HFFc6 (cell line): ENCODE measurements at places on chromosomes 12 and 14.

DNA sequence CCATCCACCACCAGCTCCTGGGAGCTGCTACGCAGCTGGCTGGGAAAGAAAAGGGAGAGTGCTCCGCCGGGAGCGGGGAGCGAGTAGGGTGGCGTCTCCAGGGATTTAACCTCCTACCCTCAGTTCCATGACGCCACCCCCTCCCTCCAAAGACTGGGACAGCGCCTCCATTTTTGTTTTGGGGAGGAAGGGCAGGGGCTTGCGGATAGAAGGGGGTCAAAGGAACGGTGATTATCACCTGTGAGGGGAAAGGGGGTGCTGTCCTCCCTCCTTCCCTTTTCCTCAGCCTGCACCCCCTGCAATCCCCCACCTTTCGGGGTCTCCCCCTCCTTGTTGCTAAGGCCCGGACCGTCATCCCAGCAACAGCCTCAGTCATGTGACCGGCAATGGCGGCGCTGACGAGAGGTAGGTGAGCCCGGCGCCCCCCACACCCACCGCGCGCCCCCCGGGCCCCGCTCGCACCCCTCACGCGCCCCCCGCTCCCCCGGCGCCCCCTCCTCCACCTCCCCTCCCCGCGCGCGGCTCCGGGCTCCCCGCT, at the start of gene DTX3:
Gene DTX3, plus strand, starts transcription at position 371 of the 538 bp plus-strand sequence. CDS start 1,694 bp downstream, outside the sequence.
- no peaks in the 10 kb centered on the region; the same call in 1 of the 2 replicates for H3K36me3 ChIP-seq
- peaks cover 21% of the 10 kb centered on the region for H3K4me1 ChIP-seq
- peaks cover 3% of the 10 kb centered on the region for H3K27me3 ChIP-seq
- peak within 1 kb of the TSS; percentile 91 for H3K27ac ChIP-seq

- peaks cover 1% of the 10 kb centered on the region for H3K27me3 ChIP-seq
- H3K27ac ChIP-seq: no peak overlapping the region
- no peaks in the 10 kb centered on the region for H3K4me1 ChIP-seq
Observed at GRCh38 chr12:45093051-45093450, 42.2 kb upstream of the DBX2 start.

- DNase-seq: no peak
- no peaks in the 10 kb centered on the region for H3K4me1 ChIP-seq
- H3K4me3 ChIP-seq: no peak overlapping the region
- H3K36me3 ChIP-seq: no peaks in the 10 kb centered on the region
Observed at GRCh38 chr14:74364271-74364880, 16.1 kb downstream of the VRTN start.

GRCh38 chr14:51562816-51563215, 88.9 kb upstream of the FRMD6 start:
- H3K27me3 ChIP-seq: no peaks in the 10 kb centered on the region
- peaks cover 69% of the 10 kb centered on the region for H3K4me1 ChIP-seq

GRCh38 chr12:51666696-51667095, 75.7 kb downstream of the SCN8A start:
- no peak for DNase-seq
- H3K27ac ChIP-seq: no peak overlapping the region
- H3K27me3 ChIP-seq: no peaks in the 10 kb centered on the region

DNA sequence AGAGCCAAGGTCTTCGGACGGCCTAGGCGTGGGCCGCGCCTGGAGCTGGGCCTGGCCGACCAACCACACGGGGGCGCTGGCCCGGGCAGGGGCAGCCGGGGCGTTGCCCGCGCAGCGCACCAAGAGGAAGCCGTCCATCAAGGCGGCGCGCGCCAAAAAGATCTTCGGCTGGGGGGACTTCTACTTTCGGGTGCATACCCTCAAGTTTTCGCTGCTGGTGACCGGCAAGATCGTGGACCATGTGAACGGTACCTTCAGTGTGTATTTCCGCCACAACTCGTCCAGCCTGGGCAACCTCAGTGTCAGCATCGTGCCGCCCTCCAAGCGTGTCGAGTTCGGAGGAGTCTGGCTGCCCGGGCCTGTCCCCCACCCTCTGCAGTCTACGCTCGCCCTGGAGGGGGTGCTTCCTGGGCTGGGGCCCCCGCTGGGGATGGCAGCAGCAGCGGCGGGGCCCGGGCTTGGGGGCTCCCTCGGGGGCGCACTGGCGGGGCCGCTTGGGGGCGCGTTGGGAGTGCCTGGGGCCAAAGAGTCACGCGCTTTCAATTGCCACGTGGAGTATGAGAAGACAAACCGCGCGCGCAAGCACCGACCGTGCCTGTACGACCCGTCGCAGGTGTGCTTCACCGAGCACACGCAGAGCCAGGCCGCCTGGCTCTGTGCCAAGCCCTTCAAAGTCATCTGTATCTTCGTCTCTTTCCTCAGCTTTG, 4.4 kb upstream of the SHMT2 start:
- peaks cover 25% of the 10 kb centered on the region for H3K4me1 ChIP-seq
- no peak overlapping the region for H3K27ac ChIP-seq
- peaks cover 14% of the 10 kb centered on the region for H3K27me3 ChIP-seq
- no peak for DNase-seq

DNA sequence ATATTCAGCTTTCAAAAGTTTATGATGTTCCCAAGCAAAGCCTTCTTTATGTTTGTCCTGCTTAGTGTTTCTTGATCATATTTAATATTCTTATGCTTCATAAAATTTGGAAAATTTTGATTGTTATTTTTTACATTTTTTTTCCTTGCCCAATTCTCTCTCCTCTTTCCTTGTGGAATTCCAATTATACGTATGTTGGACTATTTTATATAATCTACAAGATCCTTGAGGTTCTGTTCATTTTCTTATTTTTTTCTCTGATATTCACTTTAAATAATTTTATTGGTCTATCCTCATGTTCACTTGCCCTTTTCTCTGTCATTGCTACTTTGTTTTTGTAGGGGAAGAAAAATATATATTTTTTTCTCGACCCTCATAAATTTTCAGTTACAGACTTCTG, 167.7 kb downstream of the DYRK2 start:
- no peak overlapping the region for H3K4me3 ChIP-seq
- H3K27ac ChIP-seq: no peak overlapping the region
- peaks cover 26% of the 10 kb centered on the region for H3K4me1 ChIP-seq
- DNase-seq: no peak

DNA sequence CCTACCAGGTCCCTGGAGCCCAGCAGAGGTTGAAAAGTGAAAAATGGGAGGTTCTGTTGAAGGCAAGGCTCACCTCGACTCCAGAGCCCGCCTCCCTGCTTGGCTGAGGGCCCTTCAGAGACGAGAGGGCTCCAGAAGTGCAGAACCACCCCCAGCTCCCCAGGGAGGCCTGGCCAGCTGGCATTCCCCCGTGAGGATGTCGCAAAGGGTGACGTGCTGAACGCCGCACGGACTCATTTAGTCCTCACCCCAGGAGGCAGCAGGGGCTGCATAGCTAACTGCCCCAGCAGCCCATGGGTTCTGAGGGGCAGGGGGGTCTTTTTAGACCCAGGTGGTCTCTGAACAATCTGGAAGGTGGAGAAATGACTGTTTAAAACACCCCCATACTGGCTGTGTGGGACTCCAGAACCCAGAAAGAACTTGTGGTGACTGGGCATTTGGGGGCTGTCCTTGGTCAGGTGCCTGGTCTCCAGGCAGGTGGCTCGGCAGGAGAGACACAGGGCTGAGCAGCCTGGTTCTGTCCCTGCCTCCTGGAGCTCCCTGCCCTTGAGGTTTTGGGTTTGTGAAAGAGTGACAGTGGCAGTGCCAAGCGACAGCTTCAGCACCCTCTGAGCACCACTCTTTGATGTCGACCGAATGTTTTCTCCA, 32.0 kb downstream of the ANAPC7 start:
- H3K27ac ChIP-seq: no peak overlapping the region
- H3K36me3 ChIP-seq: peaks cover 20% of the 10 kb centered on the region
- H3K4me3 ChIP-seq: no peak overlapping the region
- no peak for DNase-seq
- peaks cover 4% of the 10 kb centered on the region for H3K27me3 ChIP-seq

GRCh38 chr14:54451961-54452360, 10.8 kb upstream of the CNIH1 start:
- H3K27ac ChIP-seq: no peak overlapping the region
- peaks cover 54% of the 10 kb centered on the region for H3K4me1 ChIP-seq
- no peak for DNase-seq
- no peaks in the 10 kb centered on the region; the same call in 1 of the 2 replicates for H3K27me3 ChIP-seq

DNA sequence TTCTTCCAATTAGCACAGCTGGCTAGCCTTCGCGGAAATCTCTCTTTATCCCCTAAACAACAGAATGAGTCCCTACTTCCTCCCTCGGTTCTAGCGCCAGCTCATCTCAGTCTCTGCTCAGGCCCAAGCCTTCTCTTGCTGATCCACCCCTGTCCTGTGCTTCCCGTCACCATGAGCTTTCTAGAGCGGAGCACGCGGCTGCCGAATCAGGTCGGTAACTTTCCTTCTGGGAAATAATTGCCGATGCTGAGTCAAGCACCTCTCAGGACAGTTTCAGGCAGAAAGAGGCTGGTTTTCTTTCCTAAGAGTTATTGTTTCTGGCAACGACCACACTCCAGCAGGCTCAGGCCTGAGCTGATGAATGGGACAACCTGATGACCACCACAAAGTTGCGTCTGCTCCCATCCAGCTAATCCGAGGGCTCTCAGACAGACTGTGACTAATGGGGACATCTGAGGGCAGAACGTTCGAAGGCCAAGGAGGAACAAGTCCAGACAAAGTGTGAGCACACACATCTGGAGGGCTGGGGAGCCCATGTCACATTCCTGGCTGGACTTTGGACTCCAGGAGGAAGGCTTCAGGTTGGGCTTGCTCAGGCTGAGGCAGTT, 13.6 kb upstream of the GPR68 start:
- H3K27me3 ChIP-seq: peaks cover 1% of the 10 kb centered on the region
- H3K4me1 ChIP-seq: 0 out of 2 replicates have a peak, but pooled peaks cover 11% of the 10 kb centered on the region
- H3K27ac ChIP-seq: no peak overlapping the region
- no peak overlapping the region for H3K4me3 ChIP-seq
- H3K36me3 ChIP-seq: no peaks in the 10 kb centered on the region
- no peak for DNase-seq

GRCh38 chr12:14773685-14774073, 29.6 kb downstream of the WBP11 start:
- H3K27me3 ChIP-seq: peaks cover 18% of the 10 kb centered on the region
- peaks cover 47% of the 10 kb centered on the region for H3K4me1 ChIP-seq
- H3K4me3 ChIP-seq: peak overlapping the region; percentile 98
- H3K27ac ChIP-seq: peak overlapping the region; percentile 98
- no peak for DNase-seq
- H3K36me3 ChIP-seq: peaks cover 29% of the 10 kb centered on the region

- no peak for DNase-seq
- no peaks in the 10 kb centered on the region for H3K27me3 ChIP-seq
- no peaks in the 10 kb centered on the region for H3K36me3 ChIP-seq
- H3K27ac ChIP-seq: no peak overlapping the region
Observed at GRCh38 chr12:126588586-126589249, 1523.5 kb downstream of the AACS start.

- no peaks in the 10 kb centered on the region; the same call in 1 of the 2 replicates for H3K27me3 ChIP-seq
- H3K4me1 ChIP-seq: peaks cover 17% of the 10 kb centered on the region
- no peak for DNase-seq
- H3K4me3 ChIP-seq: no peak overlapping the region
Observed at GRCh38 chr12:53530061-53530460, 22.8 kb upstream of the NPFF start.

- H3K27ac ChIP-seq: no peak overlapping the region
- peaks cover 2% of the 10 kb centered on the region; the same call in 1 of the 2 replicates for H3K27me3 ChIP-seq
- H3K4me1 ChIP-seq: peaks cover 28% of the 10 kb centered on the region
- H3K4me3 ChIP-seq: no peak overlapping the region
Observed at GRCh38 chr14:90384543-90384911, 12.3 kb upstream of the CALM1 start.

DNA sequence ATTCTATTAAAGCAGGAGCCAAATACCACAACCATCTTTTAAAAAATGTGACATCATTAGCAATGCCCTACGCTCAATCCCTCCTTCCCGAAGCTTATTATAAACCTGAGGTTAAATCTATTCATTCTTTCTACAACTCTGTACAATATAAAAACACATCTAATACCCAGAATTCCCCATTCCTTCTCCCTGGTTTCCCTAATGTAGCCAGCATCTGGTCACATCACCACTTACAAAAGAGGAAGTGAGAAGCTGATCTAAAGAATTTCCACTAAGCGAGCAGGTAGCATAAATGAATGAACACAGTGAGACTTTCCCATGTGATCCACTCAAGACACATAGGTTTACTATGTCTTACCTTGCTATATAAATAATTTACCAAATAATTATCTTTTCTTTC, 90.4 kb downstream of the LRP6 start:
- H3K4me1 ChIP-seq: peaks cover 33% of the 10 kb centered on the region
- no peak overlapping the region for H3K4me3 ChIP-seq
- peaks cover 26% of the 10 kb centered on the region for H3K36me3 ChIP-seq
- DNase-seq: no peak

DNA sequence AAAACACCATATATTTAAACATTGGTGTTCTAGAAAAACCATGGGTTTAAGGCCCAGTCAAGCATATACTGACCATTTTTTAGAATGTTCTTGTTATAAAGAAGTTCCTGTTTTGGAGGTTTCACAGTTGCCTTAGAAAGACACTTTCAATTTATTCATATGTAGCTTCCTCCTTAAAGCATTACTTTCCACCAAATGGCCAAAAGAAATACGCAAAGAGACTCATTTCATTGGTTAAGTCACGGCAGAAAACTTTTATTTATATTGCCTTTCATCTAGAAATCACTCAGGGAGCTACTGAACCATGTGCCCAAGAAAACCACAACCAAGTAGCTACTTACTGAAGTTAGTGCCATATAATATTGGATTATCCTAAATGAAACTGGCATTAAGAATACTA, 40.0 kb downstream of the MYBPC1 start:
- DNase-seq: no peak
- H3K27me3 ChIP-seq: no peaks in the 10 kb centered on the region; the same call in 1 of the 2 replicates
- H3K27ac ChIP-seq: no peak overlapping the region
- no peaks in the 10 kb centered on the region for H3K36me3 ChIP-seq

GRCh38 chr14:31988244-31988643, 88.9 kb upstream of the ARHGAP5 start:
- DNase-seq: no peak
- no peak overlapping the region for H3K27ac ChIP-seq
- no peak overlapping the region for H3K4me3 ChIP-seq
- peaks cover 31% of the 10 kb centered on the region for H3K4me1 ChIP-seq
- H3K27me3 ChIP-seq: peaks cover 27% of the 10 kb centered on the region

GRCh38 chr12:90794212-90794611, 160.8 kb downstream of the CCER1 start:
- H3K36me3 ChIP-seq: no peaks in the 10 kb centered on the region
- H3K4me1 ChIP-seq: no peaks in the 10 kb centered on the region
- no peak overlapping the region for H3K4me3 ChIP-seq
- peaks cover 1% of the 10 kb centered on the region; the same call in 1 of the 2 replicates for H3K27me3 ChIP-seq
- no peak overlapping the region for H3K27ac ChIP-seq
- DNase-seq: no peak

GRCh38 chr14:38500125-38500524, 244.2 kb upstream of the CLEC14A start:
- no peak overlapping the region for H3K27ac ChIP-seq
- no peak overlapping the region for H3K4me3 ChIP-seq
- H3K27me3 ChIP-seq: no peaks in the 10 kb centered on the region
- no peak for DNase-seq
- peaks cover 42% of the 10 kb centered on the region for H3K4me1 ChIP-seq

DNA sequence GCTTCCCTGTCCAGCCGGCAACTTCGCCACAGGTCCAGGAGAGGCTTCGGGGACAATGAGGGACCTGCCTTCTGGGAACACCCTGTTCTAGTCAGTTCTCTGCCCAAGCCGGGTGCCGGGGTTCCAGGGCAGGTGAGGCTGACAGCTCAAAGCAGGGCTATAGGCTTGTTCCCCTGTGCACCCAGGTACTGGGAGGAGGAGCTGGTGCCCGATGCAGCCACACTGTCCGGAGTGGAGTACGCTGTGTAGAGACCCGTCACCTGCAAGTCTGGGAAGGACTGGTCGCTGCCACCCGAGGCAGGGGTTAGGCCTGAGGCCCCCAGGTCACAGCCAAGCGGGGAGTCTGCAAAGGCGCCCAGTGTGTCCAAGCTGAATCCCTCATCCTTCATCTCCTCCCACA, 29.6 kb downstream of the FOXN4 start:
- H3K4me1 ChIP-seq: no peaks in the 10 kb centered on the region; the same call in 1 of the 2 replicates
- no peak overlapping the region for H3K4me3 ChIP-seq
- H3K27me3 ChIP-seq: peaks cover 10% of the 10 kb centered on the region
- DNase-seq: no peak
- no peaks in the 10 kb centered on the region for H3K36me3 ChIP-seq
- H3K27ac ChIP-seq: no peak overlapping the region
